ENCODE measurements at places on chromosomes 4 and X.

GRCh38 chrX:437661-438390 lies 51.1 kb upstream of the PPP2R3B start:
- no peak for DNase-seq

DNA sequence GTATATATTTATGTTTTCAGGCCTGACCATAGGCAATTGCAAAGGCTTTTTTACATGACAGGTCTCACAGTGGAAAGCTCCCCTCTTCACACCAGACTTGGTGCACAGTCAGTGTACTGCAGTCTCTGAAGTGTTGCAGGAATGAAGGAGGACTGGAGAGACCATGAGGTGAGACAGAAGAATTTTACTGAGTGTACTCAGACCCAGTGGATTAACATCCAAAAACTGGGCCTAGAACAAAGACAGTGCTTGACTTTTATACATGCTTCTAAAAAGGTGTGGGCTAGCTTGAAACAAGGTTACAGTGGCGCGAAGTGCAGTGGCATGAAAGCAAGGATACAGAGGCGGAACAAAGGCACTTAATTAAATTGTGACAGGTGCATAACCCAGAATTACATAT lies 822.9 kb downstream of the RAPGEF2 start:
- no peak for DNase-seq

DNA sequence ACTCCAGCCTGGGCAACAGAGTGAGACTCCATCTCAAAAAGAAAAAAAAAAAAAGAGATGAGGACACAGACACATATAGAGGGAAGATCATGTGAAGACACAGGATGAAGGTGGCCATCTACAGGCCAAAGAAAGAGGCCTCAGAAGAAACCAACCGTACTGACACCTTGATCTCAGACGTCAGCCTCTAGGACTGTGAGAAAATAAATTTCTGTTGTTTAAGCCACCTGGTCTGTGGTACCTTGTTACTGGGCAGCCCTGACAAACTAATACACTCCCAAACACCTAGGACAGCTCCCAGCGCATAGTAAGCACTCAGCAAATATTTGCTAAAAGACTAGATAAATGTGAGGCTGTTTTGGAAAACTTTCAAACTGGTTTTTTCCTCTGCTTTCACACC lies 59.2 kb upstream of the SMIM10 start:
- no peak for DNase-seq

DNA sequence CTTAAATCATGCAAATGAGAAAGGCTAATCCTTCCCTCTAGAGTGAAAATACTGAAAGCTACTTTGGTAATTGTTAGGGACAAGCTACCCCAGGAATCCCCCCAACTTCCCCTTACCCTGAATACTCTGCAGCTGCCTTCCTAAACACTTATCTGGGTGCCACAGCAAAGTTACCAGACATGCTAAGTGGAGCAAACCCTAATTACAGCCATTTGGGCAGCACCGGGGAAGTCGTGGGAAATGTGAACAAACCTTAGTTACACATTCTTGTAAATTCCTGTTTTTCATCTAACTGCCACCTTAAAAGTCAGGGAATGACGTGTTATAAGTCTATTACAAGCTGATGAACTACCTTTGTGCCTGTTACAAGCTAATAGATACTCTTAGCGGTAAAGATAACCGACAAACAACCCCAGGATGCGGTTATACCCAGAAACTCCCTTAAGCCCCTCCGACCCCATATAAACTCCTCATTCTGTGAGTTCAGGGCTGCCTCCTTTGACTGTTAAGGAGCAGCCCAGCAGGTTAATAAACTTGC lies 66.0 kb upstream of the PLAC8 start:
- DNase-seq, result peak; percentile 8

DNA sequence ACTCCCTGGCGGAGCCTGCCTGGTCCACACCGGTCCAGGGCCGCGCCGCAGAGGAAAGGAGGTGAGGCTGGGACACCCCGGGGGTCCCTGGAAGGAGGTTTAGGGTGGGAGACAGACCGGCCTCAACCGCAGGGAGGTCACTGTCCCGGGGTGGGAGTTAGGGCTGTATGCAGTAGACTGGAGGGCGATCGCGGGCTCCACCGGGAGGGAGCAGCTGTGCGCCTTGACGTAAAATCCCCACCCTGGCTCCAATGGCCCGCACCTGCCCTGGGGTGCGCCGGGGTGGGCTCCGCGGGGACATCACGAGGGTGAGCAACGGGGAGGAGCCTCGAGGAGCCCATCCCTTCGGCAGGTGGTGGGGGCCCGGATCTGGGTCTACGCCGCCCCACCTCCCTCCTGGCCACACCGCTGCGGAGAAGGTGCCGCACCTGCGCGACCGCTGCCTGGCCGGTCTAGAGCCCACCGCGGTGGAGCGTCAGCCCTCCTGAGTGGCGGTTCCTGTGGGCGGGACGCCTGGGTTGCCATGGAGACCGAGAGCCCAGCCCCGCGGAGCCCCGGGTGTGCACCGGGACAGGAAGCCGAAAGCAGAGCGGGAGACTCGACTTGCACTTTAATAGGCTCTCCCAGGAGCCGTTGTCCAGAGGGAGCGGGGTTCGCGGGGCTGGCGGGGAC lies 105.1 kb downstream of the ADRA2C start:
- DNase-seq, result peak; percentile 61

- DNase-seq, result no peak
These were observed 13.7 kb downstream of the PITX2 start for GRCh38 chr4:110609044-110609750.

GRCh38 chr4:25925486-25926201 lies 11.6 kb downstream of the SMIM20 start:
- peak; percentile 51 for DNase-seq

DNA sequence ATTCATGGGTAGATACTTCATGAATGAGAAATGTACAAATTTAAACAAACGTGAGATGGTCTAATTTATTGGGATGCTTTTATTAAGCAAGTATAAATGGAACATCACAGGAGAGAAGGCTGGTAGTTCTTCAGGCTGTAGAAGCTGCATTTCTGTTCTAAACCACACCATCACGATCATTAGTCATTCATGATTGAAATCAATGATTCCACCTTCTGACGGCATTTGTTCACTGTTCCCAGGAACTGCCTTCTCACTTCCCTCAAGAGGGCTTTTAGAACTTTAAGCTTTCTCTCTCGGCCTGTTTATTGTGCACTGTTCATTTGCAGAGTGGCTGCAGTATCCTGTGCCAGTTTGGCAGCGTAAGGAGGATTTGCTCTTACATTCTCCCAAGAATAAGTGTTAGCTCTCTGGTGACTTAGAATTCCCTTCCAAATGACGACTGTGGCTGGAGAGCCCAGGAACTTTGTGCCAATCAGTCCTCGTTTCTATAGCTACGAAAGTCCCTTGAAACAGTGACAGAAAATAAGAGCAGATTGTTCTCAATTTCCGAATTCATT lies 54.7 kb downstream of the MFAP3L start:
- no peak for DNase-seq

DNA sequence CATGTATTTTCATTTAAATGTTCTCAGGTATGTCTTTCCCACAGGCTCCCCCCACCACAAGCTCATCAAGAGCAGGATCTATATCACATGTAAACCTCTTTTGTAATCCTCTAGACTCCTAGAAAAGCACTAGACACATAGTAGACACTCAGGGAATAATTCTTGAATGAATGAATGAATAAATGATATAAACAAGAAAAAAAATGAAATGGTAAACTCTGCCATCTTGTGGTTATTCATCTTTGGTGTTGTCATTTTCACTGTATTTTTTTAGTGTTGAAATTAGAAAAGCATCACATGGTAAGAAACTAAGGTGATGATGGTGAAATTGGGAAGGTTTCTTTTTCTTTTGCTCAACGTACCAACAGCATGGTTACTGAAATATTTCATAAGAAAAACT lies 34.2 kb upstream of the C1GALT1C1 start:
- peak; percentile 62 for DNase-seq

GRCh38 chr4:48212165-48212564 lies 57.5 kb downstream of the TEC start:
- DNase-seq, result peak; percentile 98

GRCh38 chrX:107551546-107551945 lies 76.8 kb upstream of the PRPS1 start:
- DNase-seq, result no peak

DNA sequence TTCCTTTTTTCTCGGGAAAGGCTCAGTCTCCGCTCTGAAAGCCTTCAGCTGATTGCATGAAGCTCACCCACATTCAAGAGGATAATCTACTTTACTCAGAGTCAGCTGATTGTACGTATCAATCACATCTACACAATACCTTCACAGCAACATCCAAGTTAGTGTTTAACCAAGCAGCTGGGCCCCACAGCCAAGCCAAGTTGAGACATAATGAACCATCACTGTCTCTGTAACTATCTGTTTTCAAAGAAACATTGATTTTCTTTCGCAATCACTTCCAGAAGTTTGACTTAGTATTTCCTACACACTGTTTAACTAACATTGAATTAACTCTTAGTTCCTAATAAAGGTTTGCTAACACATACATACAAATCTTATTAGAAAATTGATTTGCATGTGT lies 40.3 kb downstream of the RWDD4 start:
- DNase-seq, result no peak

GRCh38 chr4:25984796-25985195 lies 70.8 kb downstream of the SMIM20 start:
- DNase-seq, result no peak

DNA sequence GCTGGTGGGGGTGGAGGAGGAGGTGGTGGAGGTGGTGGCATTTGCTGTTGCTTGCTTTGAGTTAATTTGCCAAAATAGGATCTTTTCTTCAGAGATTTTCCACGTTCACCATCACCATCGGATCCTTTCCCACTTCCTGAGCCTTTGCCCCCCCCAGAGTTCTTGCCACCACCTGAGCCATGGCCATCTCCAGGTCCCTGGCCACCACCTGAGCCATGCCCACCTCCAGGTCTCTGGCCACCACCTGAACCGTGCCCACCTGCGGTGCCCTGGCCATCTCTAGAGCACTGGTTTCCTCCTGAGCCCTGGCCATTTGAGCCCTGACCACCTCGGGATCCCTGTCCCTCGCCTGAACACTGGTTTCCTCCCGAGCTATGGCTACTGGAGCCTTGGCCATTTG lies 1.9 kb downstream of the IRS4 start:
- DNase-seq, result no peak

GRCh38 chr4:179797738-179798137 lies 2355.5 kb upstream of the AGA start:
- DNase-seq, result no peak

DNA sequence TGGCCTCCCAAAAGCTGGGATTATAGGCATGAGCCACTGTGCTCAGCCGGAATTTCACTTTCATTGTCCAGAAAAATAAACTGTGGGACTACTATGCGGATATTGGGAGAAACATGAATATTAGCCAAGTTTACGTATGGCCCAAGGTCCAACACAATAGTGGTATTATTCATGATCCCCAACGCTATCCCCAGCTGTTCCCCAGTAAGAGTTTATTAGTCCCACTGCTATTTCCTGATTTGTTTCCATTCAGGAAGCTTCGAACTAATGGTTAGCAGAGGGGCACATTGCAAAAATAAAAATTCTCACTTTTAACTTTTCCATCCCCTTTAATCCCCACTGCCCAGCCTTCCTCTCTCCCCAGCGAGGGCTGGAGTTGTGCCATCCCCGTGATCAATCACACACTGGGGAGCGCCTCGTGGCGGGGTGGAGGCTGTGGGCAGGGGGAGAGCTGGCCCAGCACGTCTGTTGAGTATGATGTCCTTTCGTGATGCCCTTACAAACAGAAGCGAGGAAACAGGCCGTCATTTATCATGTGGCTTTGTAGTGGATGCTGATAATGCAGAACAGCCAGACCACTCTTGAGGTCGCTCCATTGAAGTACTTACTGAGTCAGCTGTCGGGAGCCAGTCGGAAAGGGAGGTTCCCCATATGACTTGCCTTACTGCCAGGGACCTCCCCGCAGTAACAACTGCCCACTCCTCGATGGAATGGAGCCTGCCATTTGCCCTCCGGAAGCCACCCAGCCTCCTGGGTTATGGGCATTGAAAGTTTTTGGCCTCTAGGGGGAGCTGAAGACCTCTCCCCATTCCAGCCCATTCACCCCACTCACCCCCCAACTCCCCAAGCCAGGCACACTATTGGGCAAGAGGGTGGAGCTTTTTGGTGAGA lies 117.0 kb downstream of the KDR start:
- no peak for DNase-seq

GRCh38 chr4:167028976-167029375 lies 205.3 kb downstream of the SPOCK3 start:
- DNase-seq, result no peak

DNA sequence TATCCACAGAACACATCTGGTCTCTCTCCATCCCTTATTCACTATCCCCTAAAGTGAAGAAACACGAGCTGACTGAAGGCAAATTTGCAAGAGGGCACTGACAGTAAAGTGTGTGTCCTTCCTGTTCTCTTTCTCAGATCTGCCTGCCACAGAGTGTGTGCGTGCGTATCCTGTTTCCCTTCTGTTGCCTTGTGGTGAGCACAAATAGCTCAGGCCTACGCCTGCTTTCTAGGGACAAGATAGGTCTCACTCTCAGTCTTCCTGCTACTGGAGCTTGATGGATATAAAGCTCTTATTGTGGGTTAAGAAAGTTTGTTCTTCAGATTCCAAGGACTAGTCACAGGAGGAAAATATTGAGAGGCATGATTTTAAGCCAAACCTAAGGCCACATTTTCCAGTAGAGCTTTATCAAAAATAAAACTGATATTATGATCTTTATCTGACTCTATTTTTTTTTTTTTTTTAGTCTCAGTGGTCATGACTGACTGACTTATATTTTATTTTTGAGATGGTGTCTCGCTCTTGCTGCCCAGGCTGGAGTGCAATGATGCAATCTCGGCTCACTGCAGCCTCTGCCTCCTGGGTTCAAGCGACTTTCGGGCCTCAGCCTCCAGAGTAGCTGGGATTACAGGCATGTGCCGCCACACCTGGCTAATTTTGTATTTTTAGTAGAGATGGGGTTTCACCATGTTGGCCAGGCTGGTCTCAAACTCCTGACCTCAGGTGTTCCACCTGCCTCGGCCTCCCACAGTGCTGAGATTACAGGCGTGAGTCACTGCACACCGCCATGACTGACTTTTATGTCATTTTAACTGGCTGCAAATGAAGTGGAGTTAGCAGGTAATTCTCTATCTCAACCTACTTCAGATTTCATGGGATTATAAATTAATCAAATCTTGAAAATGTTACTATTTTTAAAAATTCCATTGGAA lies 140.3 kb upstream of the SH3RF1 start:
- peak; percentile 88 for DNase-seq

GRCh38 chr4:36081185-36081584 lies 163.1 kb downstream of the ARAP2 start:
- peak; percentile 4 for DNase-seq
